ENCODE measurements at places on chromosomes 5 and 9. TPM values are rescaled to one million over a fixed set of nuclear protein-coding genes. Genes with fewer than 3 reads are reported as not detected.

Gene TTC33
- 27.6 TPM for total RNA-seq

Gene ADAMTS16
- total RNA-seq, result 3.4 TPM

Gene HAPLN1
- total RNA-seq, result 35.6 TPM

Gene JAKMIP2
- 15.6 TPM for total RNA-seq

Gene IFNA13
- not detected for total RNA-seq

Gene PTPRD
- total RNA-seq, result 0.71 TPM

Gene HTR1A
- not detected for total RNA-seq

Gene TTC23L
- not detected for total RNA-seq

Gene CDKN2A
- total RNA-seq, result not detected

GRCh38 chr5:160023908-160024630 is 15.1 kb downstream of the TTC1 start:
- DNase-seq, result no peak

GRCh38 chr5:110752953-110753352 is 14.1 kb downstream of the SLC25A46 start:
- no peak for DNase-seq

GRCh38 chr9:130939405-130940026 is 469 bp upstream of the FIBCD1 start:
- DNase-seq, result no peak

GRCh38 chr5:165508861-165509260 is 2003.4 kb downstream of the MAT2B start:
- DNase-seq, result no peak

DNA sequence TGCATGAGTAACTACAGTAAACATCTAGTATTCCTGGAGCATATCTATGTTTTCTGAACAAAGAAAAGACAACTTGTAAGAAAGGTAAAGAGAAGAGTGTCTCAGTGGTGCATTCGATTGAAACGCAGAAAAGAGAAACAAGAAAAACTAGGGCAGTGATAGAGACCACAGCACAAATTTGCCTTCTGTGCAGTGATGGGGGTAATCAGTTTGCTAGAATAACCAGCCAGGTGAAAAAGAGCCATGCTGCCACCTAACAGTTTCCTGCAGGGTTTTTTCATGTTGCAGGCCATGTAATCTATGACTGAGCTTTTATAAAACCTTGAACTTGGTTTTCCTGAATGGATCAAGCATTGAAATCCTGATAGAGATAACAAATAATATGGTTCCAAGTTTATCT is 198.4 kb upstream of the MEF2C start:
- no peak for DNase-seq

DNA sequence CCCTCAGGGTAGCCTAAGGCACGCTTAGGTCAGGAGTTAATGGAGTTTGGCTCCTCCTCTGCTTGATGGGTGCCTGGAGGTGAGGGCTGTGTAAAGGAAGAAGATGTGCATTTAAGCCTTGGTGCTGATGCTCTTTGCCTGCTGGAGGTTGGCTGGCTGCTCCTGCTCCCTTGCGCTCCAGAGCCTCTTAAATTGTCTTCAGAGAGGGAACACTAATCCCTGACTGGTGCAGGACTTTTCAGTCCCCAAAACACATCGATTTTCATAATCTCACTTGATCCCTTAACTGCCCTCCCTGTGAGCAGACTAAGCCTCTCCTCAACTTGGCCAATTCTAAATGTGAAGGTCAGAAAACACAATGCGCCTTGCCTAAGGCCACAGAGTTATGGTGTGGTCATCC is 16.2 kb upstream of the TCOF1 start:
- no peak for DNase-seq

- DNase-seq, result no peak
Measured at GRCh38 chr9:101738566-101739183, at the start of gene GRIN3A. TSS of gene GRIN3A (minus strand) at chr9:101738647. CDS start at chr9:101737979, 668 bp downstream.

GRCh38 chr9:131406563-131407436 is 12.9 kb downstream of the PRRC2B start:
- DNase-seq, result no peak

DNA sequence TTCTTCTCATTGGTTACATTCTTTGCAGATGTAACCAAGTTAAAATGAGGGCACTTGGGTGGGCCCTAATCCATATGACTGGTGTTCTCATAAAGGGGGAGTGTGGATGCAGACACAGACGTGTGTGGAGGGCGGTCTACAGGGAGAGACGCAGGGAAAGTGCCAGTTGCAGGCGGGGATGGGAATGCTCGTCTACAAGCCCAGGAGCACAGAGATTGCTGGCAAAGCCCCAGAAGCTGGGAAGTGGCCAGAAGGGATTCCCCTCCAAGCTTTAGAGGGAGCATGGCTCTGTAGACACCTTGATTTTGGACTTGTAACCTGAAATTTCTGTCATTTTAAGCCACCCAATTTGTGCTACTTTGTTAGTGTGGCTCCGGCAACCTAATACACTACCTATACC is 96.8 kb upstream of the CTSL start:
- no peak for DNase-seq

- peak; percentile 60 for DNase-seq
Measured at GRCh38 chr9:103037508-103038477, 42.7 kb downstream of the CYLC2 start.

- no peak for DNase-seq
Measured at GRCh38 chr5:94192658-94193391, 425.6 kb downstream of the KIAA0825 start.

DNA sequence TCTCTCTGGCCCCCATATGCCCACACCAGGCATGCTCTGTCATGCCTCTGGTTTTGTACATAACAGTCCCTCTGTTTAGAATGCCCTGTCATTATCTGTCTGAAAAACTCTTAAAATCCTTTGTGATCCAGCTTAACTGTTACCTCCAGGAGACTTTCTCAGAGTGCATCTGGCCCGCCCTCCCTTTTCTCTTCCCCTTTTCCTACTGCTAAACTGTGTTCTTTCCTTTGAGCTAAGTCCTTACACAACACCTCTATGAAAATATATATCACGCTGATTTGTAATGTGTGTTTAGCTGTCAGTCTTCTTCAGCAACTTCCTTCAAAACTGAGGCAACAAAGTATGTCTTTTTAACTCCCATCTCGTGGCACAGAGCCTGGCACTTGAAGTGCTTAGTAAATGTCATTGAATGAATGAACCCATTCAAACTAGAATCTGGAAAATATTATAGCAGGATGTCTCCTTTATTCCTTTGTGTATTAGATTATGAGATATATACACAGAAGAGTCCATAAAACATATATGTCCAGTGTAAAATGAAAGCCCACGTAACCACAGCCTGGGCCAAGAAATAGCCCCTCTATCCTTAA is 166.2 kb upstream of the KLF9 start:
- DNase-seq, result no peak

DNA sequence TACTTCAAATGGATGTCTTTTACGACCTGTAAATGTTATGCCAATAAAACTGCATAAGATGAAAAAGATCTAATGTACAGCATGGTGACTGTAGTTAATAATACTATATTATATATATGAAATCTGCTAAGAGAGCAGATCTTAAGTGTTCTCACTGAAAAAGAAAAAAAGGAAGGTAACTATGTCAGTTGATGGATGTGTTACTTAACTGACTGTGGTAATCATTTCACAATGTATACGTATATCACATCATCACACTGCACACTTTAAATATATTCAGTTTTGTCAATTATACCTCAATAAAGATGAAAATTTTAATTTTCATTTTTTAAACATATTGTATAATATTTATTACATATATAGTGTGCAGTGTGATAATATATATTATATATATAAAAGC is 31.9 kb downstream of the THBS4 start:
- DNase-seq, result no peak

DNA sequence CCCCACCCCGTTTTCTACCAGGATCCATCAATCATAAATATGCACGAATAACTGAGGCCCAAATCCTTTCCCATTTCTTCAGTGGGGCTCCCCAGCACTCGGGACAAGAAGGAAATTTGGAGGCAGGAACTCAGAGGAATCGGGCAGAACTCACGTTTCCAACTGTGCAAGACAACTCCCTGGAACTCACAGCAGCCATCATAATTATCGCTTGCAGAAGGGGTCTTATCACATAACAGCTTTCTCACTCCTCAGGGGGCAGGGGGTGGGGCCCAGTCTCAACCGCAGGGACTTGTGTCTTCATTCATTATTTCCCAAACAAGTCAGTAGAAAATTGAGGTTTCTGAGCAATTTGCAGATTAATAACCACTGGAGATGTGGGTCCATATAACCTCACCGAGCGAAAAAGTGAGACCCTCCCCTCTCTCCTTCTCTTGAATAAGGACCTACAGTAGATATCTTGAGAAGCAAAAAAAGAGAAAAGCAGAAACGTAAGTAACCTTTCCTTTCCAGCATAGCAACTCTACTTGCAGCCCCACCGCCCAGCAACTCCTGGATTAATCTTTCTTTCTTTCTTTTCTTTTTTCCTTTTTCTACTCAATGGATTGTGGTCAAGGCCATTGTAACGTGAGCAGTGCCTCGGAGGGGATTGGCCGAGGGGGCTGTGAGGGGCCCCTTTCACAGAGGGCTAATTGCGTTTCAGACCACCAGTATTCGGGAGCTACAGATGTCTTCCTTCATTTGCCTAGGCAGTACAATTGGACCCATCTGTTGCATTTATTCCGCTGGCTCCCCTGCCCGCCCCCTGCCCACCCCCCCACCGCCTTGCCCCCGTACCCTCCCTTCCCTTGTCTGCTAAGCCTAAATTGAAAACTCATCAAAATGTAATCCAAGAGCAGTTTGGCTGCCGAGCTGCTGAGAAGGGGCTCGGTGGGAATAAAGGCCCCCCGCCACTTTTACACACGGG is 24.7 kb upstream of the TIFAB start:
- no peak for DNase-seq

DNA sequence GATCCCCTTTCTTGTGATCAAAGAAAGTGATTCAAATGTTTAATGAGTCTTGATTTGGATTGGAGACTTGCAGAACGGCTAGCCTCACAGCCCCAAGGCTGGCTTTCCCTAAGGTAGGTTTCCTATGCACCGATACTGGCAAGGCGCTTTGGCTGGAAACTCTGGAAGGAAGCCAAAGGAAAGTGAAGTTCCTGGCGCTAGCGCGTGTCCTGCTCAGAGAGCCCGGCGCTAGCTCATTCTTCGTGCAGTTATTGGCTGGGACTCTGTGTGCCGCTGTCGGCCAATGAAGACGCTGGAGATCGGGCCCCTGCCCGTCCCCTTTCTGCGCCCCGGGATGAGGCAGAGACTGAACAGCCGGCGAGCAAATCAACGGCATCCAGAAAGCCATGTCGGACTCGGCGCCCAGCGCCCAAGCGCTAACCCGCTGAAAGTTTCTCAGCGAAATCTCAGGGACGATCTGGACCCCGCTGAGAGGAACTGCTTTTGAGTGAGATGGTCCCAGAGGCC is at the start of gene PCDHGC3:
PCDHGC3 (plus strand) TSS at position 342 of the 507 bp plus-strand sequence; CDS start at position 493, 151 bp downstream.
- DNase-seq, result peak; percentile 92

- no peak for DNase-seq
Measured at GRCh38 chr9:133974631-133975341, 17.3 kb downstream of the VAV2 start.

GRCh38 chr5:148408092-148408491 is 24.3 kb downstream of the FBXO38 start:
- no peak for DNase-seq

GRCh38 chr5:142677198-142677597 is 8.7 kb downstream of the FGF1 start:
- DNase-seq, result no peak

All from A172 (cell line).